ENCODE measurements at places on chromosomes 6 and 20.

- no peak for DNase-seq
Observed at GRCh38 chr6:82691997-82692396, 328.4 kb downstream of the TPBG start.

GRCh38 chr6:31784098-31784925, 7.2 kb upstream of the VWA7 start:
- DNase-seq, result no peak

DNA sequence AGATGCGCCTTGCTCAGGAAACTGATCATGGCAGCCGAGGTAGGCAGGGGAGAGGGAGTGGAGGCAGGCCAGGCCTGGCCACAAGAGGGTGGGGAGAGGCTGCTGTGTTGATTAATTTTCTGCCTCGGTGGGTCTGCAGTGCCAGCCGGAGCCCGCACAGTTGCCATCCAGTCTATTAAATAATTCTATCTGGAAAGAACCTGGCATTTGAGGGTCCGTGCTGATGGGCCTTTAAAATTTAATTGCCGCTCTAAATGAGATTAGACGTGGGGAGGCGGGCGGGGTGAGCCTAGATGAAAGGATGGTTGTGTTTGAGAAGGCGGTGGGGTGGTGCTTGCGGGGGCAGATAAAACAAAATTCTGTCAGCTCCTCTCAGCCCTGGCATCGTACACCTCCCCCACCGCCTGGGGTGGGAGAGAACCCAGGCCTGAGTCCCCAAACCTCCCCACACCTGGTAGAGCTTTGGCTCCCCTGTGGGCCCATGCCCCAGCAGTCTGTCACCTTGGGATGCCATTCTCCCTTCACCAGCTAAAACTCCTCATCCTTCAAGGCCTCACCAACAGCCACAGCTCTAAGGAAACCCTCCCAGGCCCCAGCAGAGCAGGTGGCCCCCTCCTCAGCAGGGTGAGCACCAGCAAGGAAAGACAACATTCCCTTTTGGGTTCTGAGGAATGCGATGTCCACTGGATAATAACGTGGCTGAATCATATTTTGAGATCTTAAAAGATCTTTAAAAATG, 167.3 kb downstream of the GRM4 start:
- no peak for DNase-seq

DNA sequence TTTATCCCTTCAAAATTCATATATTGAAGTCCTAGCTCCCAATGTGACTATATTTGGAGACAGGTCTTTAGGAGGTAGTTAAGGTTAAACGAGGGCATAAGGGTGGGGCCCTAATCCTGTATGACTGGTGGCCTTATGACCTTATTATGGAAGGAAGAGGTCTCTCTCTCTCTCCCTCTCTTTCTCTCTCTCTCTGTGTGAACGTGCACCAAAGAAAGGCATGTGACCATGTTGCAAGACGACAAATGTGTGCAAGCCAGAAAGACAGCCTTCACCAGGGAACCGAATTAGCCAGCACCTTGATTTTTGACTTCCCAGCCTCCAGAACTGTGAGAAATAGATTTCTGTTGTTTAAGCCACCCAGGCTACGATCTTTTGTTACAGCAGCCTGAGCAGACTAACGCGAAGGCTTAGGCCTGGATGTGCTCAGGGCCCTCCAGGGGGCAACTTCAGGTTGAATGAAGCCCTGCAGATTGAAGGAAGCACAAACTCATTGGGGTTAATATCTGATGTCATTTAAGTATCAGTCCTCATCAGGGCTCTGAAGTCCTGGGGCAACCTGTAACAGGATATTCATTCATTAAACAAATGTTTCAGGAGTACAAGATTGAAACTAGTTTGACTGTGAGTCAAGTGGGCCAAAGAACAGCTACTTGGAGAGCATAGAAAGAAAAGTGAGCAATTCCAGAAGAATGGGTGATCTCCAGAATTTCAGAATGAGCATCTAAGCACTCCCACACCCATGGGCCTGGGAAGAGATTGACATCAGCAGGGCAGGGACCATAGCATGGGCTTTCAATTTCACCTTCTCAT, 157.4 kb upstream of the TNFAIP3 start:
- DNase-seq, result no peak

DNA sequence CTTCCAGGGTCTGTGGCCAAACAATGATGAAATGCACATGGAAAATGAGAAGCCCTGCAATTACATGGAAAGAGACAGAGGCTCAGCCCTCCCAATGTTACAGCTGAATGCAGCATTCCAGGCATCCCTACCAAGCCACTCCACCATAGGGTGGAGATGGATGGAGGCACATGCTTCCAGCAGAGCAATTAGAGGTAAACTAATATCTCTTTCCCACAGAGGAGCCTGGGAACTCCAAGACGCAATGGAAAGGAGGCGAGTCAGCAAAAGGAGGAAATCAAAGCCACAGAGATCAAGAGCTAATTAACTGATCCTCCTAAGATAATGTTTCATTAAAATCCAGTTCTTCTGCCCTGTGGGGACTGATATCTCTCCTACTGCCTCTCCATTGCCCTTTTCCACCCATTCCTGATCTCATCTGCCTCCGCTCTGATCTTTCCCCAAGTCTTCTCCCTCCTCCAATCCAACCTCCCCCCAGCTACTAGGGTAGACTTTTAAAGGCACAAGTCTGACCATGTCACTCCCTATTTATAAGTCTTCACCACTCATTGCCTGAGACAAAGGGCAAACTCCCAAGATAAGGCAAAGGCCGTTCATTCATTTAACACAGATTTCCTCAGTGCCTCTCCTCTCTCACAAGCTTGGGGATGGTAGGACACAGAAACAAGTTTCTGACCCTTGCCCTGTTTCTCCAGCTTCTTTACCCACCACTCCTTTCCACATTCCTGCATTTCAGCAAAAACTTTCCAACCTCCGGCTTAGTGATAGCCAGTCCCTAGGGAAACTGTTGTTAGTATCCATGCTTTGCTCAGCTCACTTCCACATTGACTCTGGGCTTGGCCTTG, 14.3 kb upstream of the KCNB1 start:
- no peak for DNase-seq

DNA sequence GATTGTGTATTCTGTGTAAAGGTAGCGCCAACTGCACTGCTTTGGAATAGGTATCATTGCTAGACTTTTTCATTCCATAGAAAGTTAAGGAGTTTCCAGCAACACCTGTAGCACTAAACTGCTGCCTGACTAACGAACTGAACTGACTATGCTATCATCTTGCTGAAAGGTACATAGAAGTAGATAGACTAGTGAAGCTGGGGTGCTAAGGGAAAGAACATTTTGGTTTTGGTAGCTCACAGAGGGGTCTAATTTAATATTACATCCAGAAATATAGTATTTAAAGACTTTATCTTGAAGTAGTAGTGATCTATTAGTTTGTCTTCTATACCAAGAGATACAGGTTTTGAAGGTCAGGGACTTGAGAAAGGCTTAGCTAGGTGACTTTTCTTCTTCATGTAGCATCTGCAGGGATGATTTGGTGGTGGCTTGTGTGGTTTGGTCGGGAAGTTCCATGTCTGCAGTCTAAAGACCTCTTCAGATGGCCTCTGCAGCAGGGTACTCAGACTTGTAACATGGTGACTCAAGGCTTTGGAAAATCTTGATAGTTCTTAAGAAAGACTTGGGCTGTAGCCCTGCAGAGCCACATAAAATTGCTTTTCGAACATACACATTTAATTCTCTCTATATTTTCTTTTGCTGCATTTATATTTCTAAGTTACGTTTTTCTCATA, 10.2 kb downstream of the SENP6 start:
- no peak for DNase-seq

DNA sequence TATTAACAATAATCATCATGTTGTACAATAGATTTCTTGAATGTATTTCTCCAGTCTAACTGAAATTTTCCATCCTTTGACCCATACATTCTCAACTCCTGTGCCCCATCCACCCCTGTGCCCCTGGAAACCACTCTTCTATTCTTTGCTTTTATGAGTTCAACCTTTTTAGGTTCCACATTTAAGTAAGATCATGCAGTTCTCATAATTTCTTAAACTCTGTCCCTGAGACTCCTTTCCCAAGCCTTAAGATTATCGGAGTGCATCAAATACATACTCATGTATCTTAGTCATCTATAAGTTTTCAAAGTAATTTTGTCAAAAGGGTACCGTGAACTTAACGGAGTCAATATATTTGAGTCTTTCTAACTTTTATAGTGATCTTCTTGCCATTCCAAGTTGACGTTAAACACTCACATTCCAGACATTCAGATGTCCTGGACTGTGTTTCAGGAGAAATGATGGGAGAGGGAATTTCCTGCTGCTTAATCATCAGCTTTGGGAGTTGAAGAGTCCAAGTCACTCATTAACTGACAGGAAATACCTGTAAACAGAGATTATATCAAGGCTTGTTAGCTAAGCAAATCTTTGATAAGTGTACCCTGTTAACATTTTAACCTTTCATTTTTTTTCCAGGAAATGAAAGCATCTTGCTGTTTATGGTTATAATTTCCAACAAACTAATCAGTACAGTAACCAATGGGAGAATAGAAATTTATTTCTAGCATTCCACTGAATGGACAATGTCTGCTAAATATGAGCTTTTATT, 73.3 kb downstream of the ADGRG6 start:
- DNase-seq, result no peak

GRCh38 chr6:125273965-125274364, 27.8 kb downstream of the HDDC2 start:
- peak; percentile 7 for DNase-seq

GRCh38 chr20:55166063-55166462, 690.7 kb downstream of the DOK5 start:
- no peak for DNase-seq

DNA sequence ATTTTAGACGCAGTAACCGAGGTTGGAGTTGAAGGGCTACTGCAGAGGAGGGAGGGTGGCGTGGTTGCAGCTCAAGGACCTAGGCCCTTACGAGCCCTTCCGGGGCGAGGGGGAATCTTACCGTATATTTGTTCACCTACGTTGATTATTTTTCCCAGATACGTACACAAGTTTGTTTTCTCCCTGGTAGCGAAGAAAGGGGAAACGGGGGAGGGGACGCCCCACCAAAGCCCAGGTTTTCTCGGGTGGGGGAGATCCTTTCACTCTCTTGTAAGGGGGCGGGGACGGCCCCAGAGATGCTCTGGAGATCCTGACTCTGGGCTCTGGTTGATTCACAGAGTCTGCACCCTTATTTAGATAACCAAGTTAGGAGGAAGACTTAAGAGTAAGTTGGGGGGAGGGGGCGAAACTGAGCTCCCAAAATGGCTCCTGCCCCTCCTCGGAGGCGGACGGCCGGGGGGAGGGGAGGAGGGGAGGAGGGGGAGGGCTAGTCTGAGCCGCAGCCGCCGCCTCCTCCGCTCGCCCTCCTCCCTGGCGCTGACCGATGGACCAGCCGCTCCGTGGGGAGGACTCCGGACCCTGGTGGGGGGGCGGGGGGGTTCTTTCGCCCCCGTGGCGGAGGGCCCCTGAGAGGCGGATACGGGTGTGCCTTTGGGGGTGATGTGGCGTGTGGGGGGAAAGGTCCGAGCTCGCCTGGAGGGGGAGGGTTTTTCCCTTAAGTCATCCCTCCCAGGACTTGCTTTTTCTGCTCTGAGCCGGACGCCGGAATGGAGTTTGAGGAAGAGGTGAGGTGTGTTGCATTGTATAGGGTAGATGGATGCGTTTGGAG, 2.2 kb downstream of the BRD2 start:
- peak; percentile 38 for DNase-seq

DNA sequence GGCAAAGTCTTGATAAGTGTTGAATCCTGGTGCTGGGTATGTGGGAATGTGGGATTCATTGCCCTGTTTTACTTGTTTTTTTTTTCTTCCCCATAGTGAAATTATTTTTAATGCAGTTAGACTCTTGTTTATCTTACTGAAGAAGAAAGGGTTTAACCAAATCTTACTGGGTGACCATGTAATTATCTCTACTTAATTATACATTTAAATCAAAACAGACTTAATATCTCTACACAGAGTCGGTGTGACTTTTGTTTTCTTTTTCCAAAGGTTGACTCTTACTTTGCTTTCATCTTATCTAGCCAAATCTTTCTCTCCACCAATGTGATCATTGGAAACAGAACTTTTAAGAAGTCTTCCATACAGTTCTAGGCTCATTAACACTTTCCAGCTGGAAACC, 67.7 kb upstream of the DYNLRB1 start:
- DNase-seq, result no peak

DNA sequence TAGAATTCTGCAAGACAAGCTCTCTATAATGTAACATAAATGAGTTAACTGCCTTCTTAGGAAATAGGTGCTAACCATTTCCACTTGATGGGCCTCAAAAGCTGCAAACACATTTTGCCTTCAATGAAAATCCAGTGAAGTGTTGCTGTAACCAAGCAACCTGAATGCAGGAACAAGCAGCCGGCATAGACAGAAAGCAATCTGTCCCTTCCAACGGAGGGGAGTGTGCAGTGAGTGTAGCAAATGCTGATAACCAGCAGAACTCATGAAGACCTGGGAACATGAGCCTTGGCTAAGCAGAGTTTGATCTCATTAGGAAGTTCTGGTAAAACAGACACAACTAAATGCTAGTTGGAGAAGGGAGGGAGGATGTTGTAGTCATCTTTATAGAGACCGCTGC, 697.8 kb downstream of the KIF16B start:
- no peak for DNase-seq

DNA sequence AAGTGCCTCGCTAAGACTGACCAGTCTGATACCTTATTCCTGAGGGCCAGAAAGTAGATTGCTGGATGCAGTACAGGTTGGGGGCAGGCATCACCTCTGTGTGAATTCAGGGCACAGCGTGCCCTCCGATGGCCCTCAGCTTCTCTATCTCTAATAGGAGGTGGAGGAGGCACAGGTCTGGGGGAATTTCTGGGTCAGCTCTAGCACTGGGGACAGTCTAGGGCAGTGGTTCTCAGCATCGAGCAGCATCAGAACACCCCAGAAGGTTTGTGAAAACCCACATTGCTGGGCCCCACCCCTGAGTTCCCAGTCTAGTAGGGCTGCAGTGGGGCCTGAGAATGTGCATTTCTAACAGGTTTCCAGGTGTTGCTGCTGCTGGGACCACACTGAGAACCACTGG, 166.7 kb downstream of the CDC5L start:
- no peak for DNase-seq

DNA sequence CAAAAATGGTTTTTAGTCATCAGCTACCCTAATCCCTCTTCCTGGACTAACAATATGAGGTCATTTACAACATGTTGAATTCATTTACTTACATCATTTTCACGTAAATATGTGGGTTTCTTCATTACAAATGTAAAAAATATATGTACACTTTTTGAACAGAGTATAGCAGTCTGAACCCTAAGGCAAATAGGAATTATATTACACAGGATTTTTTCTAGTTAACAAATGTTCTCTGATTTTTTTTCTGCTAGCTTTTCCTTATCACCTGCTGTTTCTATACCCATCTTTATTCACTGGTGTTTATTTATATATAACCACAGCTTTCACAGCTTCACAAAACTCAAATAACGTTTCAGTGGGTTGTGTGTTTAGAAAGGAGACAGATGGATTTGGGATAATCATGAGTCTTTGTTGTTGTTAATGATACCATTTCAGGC, 21.0 kb upstream of the CD2AP start:
- no peak for DNase-seq

- no peak for DNase-seq
Observed at GRCh38 chr20:42474646-42475045, 715.1 kb downstream of the PTPRT start.

GRCh38 chr6:51928320-51928719, 159.1 kb downstream of the PKHD1 start:
- no peak for DNase-seq

Measured in H54 (cell line).